Activated CD8-positive, alpha-beta memory T cell treated with anti-CD3 and anti-CD28 coated beads for 1 hour (primary cell): ENCODE measurements at places on chromosomes 12 and 14.

- no peak for DNase-seq
Observed at GRCh38 chr14:48614003-48614402, 938.6 kb upstream of the MDGA2 start.

DNA sequence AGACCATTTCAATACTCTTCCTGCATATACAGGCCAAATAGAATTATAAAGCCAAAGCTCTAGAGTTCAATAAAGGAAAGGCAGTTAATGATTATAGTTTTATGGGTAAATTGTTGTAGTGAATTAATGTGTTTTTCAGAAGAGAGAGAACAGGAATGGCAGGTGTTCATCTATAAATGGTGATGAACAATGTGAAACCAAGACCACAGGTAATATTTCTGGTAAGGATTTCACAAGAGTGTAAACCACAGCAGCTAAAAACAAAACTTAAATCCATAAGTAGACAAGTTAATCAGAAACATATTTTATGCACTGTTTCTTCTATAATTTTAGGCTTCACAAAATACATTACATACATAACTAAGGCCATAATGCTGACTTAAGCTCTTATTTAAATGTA lies 204.4 kb downstream of the SYT1 start:
- no peak for DNase-seq

DNA sequence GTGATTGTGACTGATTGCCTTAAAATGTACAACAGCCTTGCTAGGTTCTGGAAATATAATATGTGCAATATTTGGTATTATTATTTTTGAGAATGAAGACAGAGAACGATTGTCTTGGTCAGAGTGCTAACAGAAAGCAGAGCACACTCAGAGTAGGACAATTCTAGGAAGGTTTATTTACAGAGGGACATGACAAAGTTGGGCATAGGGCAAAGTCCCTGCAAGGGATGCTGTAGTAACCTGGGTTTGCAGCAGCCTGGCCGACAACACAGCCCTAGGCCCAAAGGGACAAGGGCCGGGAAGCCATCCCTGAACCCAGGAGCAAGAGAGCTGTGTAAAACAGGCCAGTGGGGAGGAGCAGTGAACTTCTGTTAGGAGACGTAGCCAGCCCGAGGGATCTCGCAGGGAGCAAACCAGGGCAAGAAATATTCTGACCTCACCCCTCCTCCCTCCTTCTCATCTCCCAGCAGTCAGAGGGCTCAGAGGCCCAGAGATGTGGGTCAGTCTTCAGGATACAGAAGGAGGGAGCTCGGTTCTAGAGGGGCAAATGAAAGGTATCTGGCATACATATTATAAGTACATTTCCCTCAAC lies 51.0 kb upstream of the FERMT2 start:
- DNase-seq = no peak

GRCh38 chr14:96790186-96790585 lies 7.0 kb upstream of the VRK1 start:
- no peak for DNase-seq

GRCh38 chr12:3041558-3042164 lies 35.5 kb upstream of the TSPAN9 start:
- no peak for DNase-seq

GRCh38 chr12:50038336-50038735 lies 13.0 kb upstream of the RACGAP1 start:
- no peak for DNase-seq

DNA sequence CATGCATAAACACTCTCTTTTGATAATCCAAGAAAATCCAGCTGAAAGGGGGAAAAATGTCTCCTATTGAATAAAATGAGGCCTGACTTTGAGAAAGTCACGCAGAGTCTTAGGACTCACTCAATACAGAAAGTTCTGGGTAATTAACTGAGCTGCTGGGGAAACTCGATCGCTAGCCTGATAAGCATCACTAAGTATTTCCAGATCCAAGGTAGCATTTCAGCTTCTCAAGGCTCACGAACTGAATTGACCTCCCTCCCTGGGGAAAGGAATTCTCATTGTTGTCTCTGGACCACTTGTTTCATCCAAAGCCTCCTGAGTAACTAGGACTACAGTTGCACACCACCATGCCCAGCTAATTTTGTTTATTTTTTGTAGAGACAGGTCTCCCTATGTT lies 13.8 kb upstream of the ANAPC5 start:
- DNase-seq = no peak

GRCh38 chr14:41609704-41610183 lies 3.1 kb downstream of the LRFN5 start:
- no peak for DNase-seq

GRCh38 chr12:8453021-8453513 lies 2.7 kb upstream of the CLEC6A start:
- no peak for DNase-seq
